ENCODE measurements at places on chromosomes 1 and 21.

- no peak for DNase-seq
Measured at GRCh38 chr1:50427818-50428779, 4.9 kb upstream of the DMRTA2 start.

DNA sequence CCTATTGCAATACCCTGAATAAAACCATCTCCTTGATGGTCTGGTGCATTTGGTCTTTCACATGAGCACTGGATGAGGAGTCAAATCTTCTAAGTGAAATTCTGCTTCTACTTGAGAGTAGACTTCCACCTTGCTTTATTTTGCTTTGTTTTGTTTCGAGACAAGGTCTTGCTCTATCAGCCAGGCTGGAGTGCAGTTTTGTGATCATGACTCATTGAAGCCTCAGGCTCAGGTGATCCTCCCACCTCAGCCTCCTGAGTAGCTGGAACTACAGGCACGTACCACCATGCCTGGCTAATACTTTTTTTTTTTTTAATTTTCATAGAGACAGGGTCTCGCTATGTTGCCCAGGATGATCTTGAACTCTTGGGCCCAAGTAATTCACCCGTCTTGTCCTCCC, 65.8 kb upstream of the F3 start:
- no peak for DNase-seq

DNA sequence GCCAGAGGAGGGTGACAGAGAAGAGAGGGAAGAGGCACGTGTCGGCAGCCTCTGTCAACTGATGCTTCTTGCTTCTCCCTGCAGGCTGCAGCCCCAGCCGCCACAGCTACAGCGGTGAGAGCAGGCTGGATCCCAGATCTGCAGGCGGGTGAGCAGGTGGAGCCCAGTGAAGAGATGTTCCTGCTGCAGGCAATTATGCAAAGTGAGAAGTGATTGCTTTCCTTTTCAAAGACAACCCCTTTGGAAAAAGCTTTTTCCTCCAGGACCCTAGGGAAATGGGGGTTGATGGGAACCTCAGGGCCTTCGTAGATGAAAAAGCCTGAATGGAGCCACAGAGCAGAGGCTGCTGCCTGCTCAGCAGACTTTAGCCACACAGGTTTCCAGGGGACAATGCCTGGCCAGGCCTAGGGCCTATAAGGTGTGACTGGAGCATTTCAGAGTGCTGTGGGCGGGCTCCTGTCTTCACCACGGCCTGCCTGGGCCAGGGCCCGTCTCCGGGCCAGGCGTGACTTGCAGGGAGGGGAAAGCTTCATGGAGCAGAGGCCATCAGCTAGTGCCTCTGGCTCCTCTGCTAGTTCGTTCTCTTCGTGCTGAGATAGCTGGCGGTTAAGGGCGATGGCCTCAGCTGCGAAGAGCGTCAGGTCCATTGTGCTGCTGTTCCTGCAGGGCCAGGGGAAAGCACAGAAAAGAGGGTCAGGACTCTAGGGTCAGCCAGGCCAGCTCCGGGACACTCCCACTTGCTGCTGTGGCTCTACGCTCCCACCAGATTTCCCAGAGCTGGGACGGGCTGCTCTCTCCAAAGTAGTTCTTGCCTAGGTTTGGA, 6.9 kb upstream of the KNCN start:
- DNase-seq, result no peak

DNA sequence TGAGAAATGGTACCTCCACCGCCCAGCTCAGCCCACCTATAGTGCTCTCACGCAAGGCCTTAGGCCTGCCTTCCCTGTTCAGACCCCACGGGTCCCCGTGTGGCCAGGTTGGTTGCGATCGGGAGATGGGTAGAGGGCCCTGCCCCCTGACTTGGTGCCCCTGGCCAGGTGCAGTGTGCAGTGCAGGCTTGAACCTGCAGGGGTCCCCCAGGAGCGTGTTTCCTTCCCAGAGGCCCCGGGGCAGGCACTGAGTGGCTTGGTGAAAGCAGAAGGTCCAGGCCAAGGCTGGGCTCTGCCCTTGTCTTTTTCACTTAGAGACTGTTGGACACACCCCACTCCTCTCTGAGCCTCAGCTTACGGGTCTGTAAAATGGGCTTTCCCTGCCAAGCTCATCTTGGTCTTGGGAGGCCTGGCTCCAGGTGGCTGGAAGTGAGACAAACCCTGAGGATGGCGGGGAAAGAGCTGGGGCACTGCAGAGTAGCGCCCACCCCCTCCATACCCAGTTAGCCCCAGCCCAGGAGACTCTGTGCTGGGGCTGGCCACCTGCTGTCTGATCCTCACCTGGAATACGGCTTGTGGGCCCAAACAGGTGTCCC, 9.3 kb upstream of the HES5 start:
- no peak for DNase-seq

- DNase-seq, result peak; percentile 10
Measured at GRCh38 chr1:101781201-101781831, 215.4 kb downstream of the OLFM3 start.

GRCh38 chr21:42490720-42491119, 5.3 kb downstream of the RSPH1 start:
- no peak for DNase-seq

DNA sequence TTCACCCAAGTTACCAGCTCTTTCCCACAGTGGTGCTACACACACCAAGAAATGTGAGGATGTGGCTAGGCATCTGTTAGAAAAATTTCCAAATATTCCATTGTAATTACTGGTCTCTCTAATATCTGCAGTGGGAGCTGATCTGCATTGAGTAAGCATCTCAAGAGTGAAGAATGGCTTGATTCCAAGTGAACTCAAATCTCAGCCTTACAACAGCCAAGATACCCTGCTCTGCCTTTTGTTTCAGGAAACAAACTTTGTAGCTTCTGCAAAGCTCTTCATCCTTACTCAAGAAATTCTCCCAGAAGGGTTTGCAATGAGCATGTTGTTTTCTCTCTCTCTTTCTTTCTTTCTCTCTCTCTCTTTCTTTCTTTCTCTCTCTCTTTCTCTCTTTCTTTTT, 181.1 kb downstream of the FCRL5 start:
- no peak for DNase-seq

- no peak for DNase-seq
Measured at GRCh38 chr1:151716771-151717631, at the start of gene CELF3. TSS of gene CELF3 (minus strand) at chr1:151716803. CDS start at chr1:151716020, 783 bp downstream.

DNA sequence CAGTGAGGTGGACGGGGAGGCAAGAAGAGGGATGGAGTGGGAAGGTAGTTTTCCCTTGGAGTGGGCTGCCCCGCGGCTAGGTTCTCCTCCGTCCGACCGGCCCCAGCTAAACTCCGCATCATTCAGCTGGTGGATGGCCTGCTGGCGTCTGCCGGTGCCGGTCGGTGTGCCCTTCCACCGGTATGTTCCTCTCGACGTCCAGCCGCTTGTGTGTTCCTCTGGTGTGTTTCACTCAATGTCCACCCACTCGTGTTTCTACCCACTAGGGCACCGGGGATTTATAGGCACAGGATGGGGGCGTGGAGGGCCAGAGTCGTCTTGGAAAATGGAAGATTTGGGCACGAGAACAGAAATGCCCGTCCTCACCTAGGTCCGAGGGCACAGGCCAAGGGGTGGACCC, 931.7 kb upstream of the B3GALT2 start:
- no peak for DNase-seq

DNA sequence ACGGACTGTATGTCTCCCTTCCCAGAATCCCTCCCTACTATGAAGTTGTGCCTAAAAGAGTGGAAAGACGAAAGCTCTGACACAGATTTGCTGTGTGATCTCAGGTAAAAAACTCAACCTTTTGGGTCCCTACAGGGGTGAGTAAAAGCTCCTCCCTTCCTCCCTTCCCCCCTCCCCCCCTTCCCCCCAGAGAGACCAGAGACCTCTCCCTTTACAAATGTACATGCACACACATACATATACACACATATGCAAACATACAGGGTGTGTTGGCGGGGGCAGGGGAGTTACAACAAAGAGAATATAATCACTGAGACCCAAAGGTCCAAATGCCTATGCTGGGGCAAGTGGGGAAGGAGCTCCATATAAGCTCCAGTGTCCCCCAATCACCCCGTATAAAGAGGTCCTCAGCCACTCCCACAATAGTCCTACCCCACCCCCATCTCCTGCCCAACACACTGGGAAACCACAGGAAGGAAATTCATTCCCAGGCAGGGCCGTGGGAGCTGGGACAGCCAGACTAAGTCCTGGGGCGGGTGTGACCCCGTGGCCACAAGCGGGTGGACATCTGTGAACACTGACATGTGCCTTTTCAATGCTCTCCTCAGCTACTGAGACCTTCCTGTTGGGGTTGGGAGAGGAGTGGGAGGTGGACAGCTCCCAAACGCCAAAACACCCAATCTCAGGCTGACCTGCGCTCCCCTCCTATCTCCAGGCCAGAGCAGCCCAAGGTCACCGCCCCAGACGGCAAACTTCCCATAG, 2.0 kb downstream of the MEF2D start:
- no peak for DNase-seq

DNA sequence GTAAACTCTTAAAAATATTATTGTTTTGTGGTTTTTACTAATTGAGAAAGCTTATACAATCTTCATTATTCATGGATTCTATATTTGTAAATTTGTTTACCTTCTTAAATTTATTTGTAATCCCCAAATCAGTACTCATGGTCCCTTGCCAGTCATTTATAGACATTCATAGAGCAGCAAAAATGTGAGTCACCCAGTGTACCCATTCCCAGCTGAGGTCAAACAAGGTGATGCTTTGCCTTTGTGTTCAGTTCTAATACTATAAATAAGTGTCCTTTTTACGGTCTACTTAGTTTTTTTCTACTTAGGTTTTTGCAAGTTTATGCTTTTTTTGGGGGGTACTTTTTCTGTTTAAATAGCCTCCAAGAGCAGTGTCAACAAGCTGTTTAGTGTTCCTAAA, 36.1 kb downstream of the SORT1 start:
- DNase-seq, result no peak

- no peak for DNase-seq
Measured at GRCh38 chr1:43296207-43296606, 4.6 kb upstream of the TIE1 start.

DNA sequence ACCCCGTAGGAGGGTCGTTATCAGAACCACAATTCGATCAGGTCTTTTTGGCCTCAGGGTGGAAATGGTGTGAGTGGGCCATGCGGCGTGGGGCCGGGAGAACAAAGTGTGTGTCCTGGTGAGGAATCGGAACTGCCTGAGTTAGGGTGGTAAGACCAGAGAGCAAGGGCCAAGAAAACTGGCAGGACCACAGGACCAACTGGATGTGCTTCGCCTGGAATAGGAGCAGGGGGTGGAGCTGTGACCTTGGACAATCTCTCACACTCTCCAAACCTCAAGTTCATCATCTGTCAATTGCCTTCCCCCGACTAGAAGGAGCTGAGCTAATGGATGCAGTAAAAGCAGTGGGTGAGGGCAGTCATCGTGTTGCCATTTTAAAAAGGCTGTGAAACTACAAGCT, 59.5 kb downstream of the NAV1 start:
- no peak for DNase-seq

DNA sequence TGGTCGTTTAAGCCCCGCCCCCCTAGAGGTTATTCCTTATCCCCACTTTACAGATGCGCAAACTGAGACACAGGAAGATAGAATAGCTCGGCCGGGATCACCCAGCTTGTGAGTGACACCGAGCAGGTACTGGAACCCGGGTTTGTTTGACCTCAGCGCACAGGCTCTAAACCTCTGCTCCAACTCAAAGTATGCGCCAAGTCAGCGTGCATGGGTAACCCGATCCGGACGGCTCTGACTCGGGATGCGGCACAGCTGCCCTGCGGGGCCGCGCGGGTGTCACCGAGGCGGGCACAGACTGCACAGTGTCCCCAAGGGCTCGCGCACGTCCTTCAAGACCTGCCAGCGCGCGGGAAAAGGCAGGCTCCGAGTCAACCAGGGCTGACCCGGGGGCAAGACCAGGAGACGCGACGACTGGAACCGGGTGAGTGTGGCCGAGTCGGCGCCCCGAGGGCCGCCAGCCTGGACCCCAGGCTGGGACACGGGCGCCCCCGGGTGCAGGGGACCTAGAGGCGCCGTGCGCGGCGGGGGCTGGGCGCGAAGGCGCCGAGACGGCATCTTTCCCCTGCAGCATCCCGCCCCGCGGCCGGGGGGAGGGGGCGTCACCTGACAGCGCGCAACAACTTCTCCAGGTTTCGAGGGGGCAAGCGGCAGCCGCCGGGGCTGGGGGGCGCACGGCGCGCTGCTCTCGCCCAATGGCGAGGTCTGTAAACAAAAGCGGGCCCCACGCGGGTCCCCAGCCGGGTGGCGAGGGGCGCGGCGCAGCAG, 101.9 kb upstream of the SOD1 start:
- no peak for DNase-seq

DNA sequence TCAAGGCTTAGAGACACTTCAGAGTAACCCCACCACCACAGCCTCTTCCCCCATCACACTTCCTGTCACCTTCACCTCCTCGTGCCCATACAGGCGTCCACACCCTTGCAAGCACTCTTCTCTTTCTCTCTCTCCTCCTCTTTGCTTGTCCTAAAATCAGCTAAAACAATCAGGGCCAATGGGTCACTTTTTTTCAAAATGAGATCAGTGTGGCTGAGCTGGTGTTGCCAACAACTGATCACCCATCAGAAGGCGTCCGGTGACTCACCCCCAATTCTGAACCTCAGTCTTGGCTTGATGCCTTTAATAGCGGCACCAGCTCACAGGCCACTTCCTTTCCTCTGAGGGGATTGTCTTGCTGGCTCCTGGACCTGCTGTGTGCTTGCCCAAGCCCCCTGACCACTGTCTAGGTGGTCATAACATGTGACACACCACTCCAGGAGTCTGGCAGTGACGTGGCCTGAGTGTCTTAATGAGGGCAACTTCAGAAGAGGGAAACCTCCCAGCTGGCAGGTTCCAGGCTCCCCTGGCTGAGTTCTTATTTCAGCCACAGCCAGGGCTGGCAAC, 1.6 kb downstream of the DRAXIN start:
- no peak for DNase-seq

DNA sequence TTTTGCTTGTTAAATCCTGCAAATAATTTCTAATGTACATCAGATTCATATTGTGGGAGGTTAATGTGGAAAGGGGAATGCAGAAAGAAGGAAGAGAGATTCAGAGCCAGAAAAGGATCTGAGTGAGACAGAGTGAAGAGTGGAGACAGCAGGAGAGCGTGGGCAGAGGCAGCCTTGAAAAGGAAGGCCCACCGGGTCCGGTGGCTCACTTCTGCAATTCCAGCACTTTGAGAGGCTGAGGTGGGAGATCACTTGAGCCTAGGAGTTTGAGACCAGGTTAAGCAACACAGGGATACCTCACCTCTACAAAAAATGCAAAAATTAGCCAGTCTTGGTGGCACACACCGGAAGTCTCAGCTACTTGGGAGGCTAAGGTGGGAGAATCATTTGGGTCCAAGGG, 222.0 kb upstream of the RAB4A start:
- no peak for DNase-seq

- DNase-seq, result no peak
Measured at GRCh38 chr1:53562291-53562980, 103.2 kb downstream of the DMRTB1 start.

DNA sequence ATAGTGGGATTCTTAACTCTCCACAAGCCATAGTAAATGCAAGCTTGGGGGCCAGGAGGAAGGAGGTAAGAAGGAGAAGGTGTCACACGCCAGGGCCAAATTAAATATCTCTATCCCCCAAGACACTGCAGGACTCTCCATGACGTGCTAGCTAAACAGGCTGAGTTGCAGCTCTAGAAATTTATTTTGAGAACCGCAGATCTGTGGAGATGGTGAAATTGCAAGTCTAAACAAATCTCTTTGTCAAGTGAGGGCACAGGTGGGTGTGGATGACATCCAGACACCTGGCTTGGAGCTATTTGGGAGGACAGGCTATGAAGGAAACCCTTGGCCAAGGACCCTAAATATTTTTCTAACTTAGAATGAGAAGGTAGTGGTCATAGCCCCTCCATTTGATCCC, 39.5 kb upstream of the USP1 start:
- no peak for DNase-seq

GRCh38 chr1:161096530-161096929, 1.6 kb upstream of the KLHDC9 start:
- DNase-seq, result no peak
